ENCODE measurements at places on chromosomes 16 and 17. TPM values are rescaled to one million over a fixed set of nuclear protein-coding genes. Genes with fewer than 3 reads are reported as not detected.
A peak's percentile ranks its signal among the peaks of the same experiment; 100 is the strongest.

- no peak for DNase-seq
- H3K4me3 ChIP-seq = no peak overlapping the region
- H3K4me1 ChIP-seq = no peaks in the 10 kb centered on the region
- H3K27ac ChIP-seq = no peak overlapping the region
Measured at GRCh38 chr17:61904094-61904710, 23.6 kb downstream of the INTS2 start.

The MT1M gene
- total RNA-seq = not detected

DNA sequence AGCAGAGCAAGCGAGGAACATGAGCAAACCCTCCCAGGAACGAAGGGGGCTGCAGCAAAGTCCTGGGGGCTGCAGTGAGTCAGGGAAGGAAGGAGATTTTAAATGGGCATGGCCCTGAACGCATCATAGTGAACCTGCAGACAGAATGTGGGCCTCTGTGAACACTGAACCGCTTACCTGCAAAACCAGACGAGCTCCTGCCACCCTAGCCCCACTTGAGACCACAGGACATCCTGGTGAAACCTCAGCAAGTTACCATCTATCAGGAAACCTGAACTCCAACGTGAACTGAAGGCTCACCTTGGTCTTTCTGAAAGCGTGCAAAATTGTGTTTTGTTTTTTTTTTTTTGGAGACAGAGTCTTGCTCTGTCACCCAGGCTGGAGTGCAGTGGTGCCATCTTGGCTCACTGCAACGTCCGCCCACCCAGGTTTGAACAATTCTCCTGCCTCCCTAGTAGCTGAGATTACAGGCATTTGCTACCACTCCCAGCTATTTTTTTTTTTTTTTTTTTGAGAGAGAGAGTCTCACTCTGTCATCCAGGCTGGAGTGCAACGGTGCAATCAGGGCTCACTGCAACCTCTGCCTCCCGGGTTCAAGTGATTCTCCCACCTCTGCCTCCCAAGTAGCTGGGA is 30.8 kb downstream of the FANCA start:
- no peak for DNase-seq
- H3K27ac ChIP-seq = no peak overlapping the region
- H3K4me1 ChIP-seq = peaks cover 9% of the 10 kb centered on the region

DNA sequence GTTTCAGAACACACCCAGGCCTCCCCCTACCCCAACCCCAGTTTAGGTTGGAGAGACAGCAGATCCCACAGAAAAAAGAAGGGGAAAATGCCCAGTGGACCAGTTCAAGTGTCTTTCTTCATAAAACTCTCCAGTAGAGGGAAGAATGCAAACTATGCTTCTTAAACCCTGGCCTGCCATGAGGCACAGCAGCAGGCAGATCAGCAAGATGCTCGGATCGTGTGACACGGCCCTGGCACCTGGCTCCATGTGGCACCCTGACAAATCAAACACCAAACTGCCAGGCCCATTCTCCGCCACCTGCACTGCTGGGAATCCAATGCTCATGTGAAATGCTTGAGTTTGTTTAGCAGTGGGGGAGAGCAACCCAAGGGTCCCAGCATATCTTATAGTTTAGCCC is 166.8 kb downstream of the SOX9 start:
- H3K4me1 ChIP-seq = no peaks in the 10 kb centered on the region
- H3K36me3 ChIP-seq = no peaks in the 10 kb centered on the region
- H3K27ac ChIP-seq = no peak overlapping the region

GRCh38 chr16:27228621-27229501 is 25.5 kb downstream of the KDM8 start:
- H3K36me3 ChIP-seq = peaks cover 28% of the 10 kb centered on the region
- no peaks in the 10 kb centered on the region for H3K4me1 ChIP-seq
- peak; percentile 40 for DNase-seq

The MT3 gene
- not detected for total RNA-seq

DNA sequence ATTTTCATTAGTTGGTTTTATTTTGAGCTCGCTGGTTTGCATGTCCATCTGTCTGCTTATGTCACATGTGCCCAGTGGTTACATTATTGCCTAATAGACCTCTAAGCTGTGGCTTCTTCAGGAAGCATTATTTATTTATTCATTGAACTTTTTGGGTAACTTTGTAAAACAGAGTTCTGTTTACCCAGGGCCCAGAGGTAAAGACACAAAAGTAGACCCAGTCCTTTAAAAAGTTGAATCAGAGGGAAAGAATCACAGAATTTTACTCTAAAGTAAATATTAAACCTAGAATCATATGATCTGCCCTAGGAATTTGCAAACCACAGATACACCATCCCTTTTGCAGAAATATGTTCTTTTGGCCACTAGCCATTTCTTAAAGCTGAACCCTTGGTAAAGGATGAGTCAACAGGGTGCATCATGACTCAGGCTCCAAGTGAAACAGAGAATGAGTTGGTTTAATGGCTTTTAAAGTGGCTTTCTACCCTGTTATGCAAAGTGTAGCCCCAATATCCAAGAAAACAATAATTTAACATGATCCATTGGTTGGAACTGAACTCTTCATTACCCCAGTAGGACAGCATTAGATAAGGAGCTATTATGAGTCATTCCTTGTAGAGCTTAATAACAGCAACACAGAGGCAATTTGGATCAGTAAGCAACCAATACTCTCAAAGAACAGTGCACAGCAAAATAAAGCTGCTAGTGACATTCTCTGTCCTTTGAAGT is 236.3 kb downstream of the KCNJ2 start:
- no peaks in the 10 kb centered on the region for H3K36me3 ChIP-seq
- H3K4me3 ChIP-seq = no peak overlapping the region

DNA sequence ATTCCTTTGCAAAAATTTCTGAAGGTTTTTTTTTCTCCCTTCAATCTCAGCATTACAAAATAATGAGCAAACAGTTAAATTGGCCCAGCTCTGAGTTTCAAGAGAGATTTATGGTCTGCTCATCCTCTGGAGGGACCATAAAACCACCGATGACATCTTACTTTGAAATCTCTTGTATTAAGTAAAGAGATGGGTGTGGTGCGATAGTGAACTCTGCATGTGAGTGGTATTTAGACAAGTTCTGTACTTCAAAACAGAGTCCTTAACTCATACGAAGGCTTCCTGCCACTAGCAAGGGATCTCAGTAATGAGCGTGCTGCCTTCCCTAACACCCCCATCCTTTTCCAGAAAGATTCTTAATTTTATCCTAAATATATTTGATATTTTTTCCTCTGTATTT is 2.1 kb downstream of the FAM20A start:
- H3K27me3 ChIP-seq = peaks cover 24% of the 10 kb centered on the region
- H3K27ac ChIP-seq = no peak overlapping the region
- H3K4me3 ChIP-seq = no peak overlapping the region
- H3K36me3 ChIP-seq = no peaks in the 10 kb centered on the region

- peaks cover 27% of the 10 kb centered on the region for H3K27me3 ChIP-seq
- no peak overlapping the region for H3K4me3 ChIP-seq
- DNase-seq = no peak
- H3K4me1 ChIP-seq = no peaks in the 10 kb centered on the region
Measured at GRCh38 chr17:57881783-57882351, 32.0 kb upstream of the MRPS23 start.

GRCh38 chr16:50741225-50741780 is 583 bp upstream of the CYLD start:
- H3K27ac ChIP-seq = no peak overlapping the region
- peaks cover 16% of the 10 kb centered on the region for H3K27me3 ChIP-seq
- DNase-seq = no peak
- peak overlapping the region; percentile 40 for H3K4me3 ChIP-seq
- H3K36me3 ChIP-seq = no peaks in the 10 kb centered on the region

DNA sequence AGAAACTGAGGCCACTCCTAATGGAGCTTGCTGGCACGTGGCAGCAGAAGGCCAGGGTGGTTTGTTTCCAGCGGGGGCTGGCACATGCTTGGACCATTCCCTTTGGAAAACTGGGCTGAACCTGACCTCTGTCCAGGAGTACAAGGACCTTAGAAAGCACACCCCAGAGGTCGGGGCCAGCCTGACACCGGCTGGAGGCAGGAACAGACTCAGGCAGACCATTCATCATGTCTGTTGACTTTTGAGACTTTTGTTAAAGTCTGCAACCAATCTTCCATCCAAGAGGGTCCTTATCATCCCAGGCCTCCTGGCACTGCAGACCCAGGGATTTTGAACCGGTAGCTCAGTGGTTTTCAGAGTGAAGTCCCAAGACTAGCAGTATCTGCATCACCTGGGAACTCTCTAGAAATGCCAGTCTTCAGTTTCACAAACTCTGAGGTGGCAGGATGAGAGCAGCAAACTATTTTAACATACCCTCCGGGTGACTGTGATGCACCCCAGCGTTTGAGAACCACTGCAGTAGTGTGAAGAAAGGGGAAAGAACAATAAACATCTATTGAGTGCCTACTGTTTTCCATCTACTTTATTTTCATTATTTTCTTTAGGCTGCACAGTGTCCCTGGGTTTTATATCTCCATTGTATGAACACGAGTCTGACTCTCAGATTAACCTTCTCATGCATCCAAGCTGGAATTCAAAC is 145.3 kb upstream of the PLCG2 start:
- peaks cover 83% of the 10 kb centered on the region for H3K4me1 ChIP-seq
- H3K4me3 ChIP-seq = no peak overlapping the region
- DNase-seq = no peak
- no peaks in the 10 kb centered on the region for H3K27me3 ChIP-seq

The CLEC19A gene
- not detected for total RNA-seq

The GINS2 gene
- 61.6 TPM for total RNA-seq

DNA sequence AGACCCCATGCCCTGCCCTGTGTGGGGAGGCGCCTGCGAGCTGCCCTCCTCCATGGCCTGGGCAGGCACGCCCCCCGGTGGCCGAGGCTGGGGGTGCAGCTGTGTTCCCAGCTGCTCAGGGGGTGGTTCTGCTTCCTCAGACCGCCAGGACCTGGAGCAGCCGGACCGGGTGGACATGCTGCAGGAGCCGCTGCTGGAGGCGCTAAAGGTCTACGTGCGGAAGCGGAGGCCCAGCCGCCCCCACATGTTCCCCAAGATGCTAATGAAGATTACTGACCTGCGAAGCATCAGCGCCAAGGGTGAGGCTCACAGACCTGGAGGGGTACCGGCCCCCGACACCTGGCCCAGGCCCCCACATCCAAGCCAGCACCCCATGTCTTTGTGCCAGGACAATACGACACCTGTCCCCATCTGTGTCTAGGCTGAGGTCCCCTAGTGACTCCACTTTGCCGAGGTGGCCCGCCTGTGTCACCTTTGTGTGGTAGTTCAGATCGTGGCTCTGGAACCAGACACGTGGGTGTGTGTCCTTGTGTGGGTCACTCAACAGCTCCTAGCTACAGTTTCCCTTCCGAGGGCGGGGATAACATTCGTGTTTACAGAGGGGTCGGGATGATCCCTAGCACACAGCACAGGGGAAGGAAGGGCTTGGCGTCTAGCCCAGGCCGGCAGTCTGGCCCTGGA is 9.3 kb downstream of the GJD3 start:
- no peak overlapping the region for H3K27ac ChIP-seq
- H3K36me3 ChIP-seq = peaks cover 41% of the 10 kb centered on the region
- no peaks in the 10 kb centered on the region for H3K27me3 ChIP-seq
- H3K4me3 ChIP-seq = no peak overlapping the region
- peaks cover 58% of the 10 kb centered on the region for H3K4me1 ChIP-seq

DNA sequence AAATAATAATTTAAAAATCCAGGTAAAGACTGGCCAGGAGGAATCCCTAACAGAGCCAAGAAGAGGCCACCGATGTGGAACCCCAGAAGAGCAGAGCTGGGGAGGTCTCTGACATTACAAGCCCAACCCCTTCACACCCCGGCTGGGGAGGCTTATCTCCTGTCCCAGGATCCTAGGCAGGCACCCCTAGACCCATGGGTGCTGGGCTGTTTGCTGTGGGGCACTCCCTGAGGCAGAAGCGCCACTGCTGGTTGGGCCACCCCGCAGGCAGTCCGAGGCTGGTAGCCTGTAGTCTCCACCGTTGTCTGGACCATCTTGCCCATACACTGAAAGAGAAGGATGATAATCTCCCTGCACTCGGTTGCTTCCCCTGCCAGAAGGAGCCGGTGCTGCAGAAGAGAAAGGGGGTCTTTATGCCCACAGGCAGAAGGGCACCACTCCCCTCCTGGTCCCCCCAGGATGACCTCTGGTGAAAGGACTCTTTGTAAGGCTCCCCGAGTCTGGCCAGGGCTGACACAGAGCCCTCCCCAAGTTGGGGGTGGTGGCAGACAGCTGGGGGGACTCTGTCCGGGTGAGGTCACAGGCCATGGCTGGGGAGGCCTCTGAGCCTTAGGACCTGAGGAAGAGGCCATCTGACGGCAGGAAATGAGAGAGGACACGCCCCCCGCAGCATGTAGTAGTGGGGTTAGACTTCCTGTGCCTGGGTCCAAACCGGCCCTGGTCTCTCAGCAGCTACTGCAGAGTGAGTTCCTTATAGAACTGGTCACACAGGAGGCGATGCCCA is 34.2 kb downstream of the CFAP20 start:
- DNase-seq = no peak
- H3K4me3 ChIP-seq = no peak overlapping the region
- H3K27ac ChIP-seq = no peak overlapping the region
- H3K36me3 ChIP-seq = no peaks in the 10 kb centered on the region

Data from K562 (cell line).